ENCODE measurements at places on chromosomes 5 and 9.

DNA sequence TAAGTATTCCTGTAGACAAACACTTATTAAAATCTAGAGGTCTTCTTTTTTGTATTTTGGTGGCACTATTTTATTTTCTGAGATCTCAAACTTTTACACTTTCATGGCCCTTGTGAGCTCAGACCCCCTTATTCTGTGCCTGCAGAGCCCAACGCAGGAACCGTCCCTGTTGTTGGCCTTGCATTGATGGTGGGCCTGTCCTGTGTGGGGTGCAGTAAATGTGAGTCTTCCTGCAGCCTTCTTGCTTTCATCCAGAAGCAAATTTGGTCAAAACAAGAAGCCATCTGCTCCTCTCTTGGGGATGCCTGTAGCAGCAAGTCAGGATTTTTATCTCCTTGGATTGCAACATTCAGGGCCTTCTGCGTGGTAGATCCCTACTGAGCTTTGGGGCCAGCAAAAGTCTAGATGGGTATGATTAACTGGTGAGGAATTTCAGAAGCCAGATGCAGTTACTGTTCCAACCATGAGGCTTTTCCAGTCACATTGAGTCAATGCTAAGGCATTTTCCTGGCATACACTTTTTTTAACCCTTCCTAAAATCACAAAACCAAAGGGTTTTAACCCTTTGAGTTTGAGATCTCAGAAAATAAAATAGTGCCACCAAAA, 31.7 kb downstream of the BASP1 start:
- no peak overlapping the region for H3K4me3 ChIP-seq
- no peaks in the 10 kb centered on the region for H3K4me1 ChIP-seq
- no peaks in the 10 kb centered on the region for H3K36me3 ChIP-seq
- DNase-seq: no peak
- no peak overlapping the region for H3K27ac ChIP-seq
- H3K27me3 ChIP-seq: no peaks in the 10 kb centered on the region

- no peaks in the 10 kb centered on the region for H3K27me3 ChIP-seq
- DNase-seq: no peak
- peak overlapping the region; percentile 46 for H3K27ac ChIP-seq
- no peaks in the 10 kb centered on the region for H3K36me3 ChIP-seq
- peaks cover 42% of the 10 kb centered on the region for H3K4me1 ChIP-seq
- H3K4me3 ChIP-seq: peak overlapping the region; percentile 90
Measured at GRCh38 chr5:173890195-173890991, 2.2 kb downstream of the CPEB4 start.

DNA sequence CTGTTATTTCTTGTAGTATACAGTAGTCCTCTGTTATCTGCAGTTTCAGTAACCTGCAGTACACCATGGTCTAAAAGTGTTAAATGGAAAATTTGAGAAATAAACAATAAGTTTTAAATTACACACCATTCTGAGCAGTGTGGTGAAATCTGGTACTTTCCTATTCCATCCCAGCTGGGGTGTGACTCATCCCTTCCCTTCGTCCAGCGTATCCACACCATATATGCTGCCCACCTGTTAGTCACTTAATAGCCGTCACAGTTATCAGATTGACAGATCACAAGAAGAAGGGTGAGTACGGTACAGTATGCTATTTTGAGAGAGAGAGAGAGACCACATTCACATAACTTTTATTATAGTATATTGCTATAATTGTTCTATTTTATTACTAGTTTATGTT, 28.9 kb downstream of the FAM151B start:
- H3K4me1 ChIP-seq: no peaks in the 10 kb centered on the region
- no peak overlapping the region for H3K4me3 ChIP-seq
- H3K27me3 ChIP-seq: no peaks in the 10 kb centered on the region

GRCh38 chr5:180563994-180564393, 27.3 kb downstream of the SCGB3A1 start:
- H3K4me1 ChIP-seq: no peaks in the 10 kb centered on the region
- no peak overlapping the region for H3K27ac ChIP-seq
- peaks cover 8% of the 10 kb centered on the region for H3K36me3 ChIP-seq
- no peak for DNase-seq

DNA sequence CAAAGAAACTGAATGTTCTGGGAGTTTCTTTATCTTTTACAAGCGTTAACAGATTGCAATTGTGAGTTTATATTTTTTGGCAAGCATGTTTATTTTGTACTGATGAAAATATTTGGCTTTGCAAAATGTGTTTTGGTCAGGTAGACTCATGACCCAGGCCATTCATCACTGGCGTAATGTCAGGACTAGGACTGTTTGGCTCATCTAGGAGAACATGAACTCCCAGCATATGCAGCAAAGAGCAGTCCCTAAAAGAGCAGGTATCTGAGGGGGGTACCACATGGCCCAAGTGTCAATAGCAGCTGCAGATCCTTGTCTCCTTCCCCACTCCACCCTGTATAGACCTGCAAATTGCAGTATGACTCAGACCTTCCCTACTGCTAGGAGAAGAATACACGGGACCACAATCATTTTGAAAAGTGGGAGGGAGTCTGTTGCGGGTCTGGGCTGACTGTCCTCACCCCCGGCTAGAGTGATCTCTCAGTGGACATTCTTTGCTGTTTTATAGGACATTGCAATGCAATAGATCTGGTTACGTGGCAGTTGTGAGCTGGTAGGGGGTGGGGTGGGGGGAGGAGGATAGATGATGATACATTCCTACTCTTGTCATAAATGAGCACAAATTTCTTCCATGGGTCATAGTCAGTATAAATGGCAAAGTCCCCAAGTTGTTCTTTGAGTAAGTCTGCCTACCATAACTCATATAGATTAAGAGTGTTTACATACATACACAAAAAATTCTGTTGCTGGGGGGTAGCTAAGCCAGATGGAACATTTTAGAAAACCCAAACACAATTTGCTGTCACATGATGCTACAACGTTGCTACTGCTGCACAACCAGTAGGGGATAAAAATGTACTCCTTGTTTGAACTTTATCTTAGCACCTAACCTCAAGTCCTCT, 20.8 kb upstream of the SNCAIP start:
- no peaks in the 10 kb centered on the region for H3K36me3 ChIP-seq
- H3K4me3 ChIP-seq: no peak overlapping the region
- H3K27ac ChIP-seq: no peak overlapping the region
- DNase-seq: no peak

DNA sequence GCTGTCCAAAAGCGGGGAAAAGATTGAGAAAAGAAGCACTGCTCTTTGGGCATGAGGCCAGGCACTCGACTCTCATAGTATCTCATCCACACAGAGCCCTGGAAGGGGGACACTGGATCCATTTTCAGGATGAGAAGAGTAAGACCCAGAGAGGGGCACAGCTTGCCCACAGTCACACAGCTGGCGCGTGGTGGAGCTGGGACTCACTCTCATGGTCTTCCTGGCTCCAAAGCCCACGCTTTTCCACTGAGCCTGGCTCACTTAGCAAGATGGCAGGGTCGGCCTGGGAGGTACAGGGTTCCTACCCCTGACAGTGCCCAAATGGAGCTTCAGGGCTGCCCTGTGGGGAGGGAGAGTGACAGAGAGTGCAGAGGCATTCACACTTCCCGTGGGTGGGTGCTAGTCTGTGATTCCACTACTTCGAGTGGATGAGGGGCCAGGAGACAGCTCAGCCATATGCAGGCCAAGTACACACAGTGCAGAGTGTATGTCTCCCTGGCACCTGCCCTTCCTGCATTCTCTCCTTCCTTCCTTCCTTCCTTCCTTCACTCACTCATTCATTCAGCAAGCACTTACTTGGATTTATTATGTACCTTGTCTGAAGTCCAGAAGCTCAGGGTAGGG, 18.3 kb upstream of the IGFBPL1 start:
- no peak for DNase-seq
- H3K36me3 ChIP-seq: 0 out of 3 replicates have a peak, but pooled peaks cover 2% of the 10 kb centered on the region
- peaks cover 60% of the 10 kb centered on the region for H3K4me1 ChIP-seq
- H3K27ac ChIP-seq: no peak overlapping the region
- H3K27me3 ChIP-seq: no peaks in the 10 kb centered on the region

DNA sequence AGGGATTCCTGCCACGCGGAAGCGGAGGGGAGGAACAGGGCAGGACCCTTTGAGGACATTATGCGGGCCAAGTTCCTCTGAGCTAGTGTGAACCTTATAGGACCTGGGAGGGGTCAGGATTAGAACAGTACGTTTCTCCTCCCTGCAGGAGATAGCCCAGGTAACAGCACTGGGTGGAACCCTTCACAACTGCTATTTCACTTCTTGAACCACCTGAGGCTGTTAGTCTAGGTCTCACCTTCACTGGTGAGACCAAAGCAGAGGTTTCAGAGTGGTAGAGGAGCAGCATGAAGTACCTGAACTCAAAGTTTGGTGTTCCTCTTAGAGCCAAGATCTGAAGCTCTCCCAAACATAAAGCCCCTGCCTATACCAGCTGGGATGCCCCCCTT, 832 bp downstream of the EIF4EBP3 start:
- H3K4me1 ChIP-seq: peaks cover 27% of the 10 kb centered on the region
- H3K27me3 ChIP-seq: no peaks in the 10 kb centered on the region
- no peak overlapping the region for H3K4me3 ChIP-seq
- peak overlapping the region; percentile 86 for H3K27ac ChIP-seq

DNA sequence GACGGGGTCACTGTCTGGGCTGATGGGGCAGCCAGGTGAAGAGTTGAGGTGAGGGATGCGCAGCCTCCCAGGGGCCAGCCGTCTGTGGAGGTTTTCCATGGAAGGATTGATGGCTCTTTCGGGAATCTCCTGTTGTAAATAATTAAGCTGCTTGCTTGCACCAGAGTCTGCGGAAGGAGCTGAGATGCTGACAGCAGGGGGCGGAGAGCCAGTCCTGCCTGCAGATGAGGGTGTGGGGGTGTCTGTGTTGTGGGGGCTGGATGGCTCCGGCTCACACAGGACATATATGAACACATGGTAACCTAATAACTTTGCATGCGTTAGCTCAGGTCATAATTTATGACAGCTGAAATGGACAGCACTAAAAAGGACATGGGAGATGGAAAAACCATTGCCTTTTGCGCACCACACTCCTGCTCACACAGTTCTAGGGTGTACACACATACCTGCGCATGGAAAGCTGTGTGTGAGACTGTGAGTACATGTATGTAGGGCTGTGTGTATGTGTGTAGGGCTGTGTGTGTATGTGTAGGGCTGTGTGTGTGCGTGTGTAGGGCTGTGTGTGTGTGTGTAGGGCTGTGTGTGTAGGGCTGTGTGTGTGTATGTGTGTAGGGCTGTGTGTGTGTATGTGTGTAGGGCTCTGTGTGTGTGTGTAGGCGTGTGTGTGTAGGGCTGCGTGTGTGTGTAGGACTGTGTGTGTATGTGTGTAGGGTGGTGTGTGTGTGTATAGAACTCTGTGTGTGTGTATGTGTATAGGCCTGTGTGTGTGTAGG, 36.8 kb upstream of the SEMA4D start:
- H3K27ac ChIP-seq: no peak overlapping the region
- no peaks in the 10 kb centered on the region for H3K36me3 ChIP-seq
- no peak overlapping the region for H3K4me3 ChIP-seq
- peaks cover 13% of the 10 kb centered on the region for H3K27me3 ChIP-seq
- H3K4me1 ChIP-seq: peaks cover 45% of the 10 kb centered on the region

- DNase-seq: no peak
- H3K4me3 ChIP-seq: no peak overlapping the region
- no peaks in the 10 kb centered on the region for H3K36me3 ChIP-seq
- H3K27ac ChIP-seq: no peak overlapping the region
Measured at GRCh38 chr9:105864248-105864898, 170.0 kb downstream of the TMEM38B start.
